ENCODE measurements at places on chromosomes 6 and 20. TPM values are rescaled to one million over a fixed set of nuclear protein-coding genes. Genes with fewer than 3 reads are reported as not detected.

GRCh38 chr20:21063276-21063675 is 42.9 kb downstream of the LINC00237 start:
- no peak for DNase-seq

- no peak for DNase-seq
Measured at GRCh38 chr6:80438772-80439171, 332.3 kb downstream of the BCKDHB start.

DNA sequence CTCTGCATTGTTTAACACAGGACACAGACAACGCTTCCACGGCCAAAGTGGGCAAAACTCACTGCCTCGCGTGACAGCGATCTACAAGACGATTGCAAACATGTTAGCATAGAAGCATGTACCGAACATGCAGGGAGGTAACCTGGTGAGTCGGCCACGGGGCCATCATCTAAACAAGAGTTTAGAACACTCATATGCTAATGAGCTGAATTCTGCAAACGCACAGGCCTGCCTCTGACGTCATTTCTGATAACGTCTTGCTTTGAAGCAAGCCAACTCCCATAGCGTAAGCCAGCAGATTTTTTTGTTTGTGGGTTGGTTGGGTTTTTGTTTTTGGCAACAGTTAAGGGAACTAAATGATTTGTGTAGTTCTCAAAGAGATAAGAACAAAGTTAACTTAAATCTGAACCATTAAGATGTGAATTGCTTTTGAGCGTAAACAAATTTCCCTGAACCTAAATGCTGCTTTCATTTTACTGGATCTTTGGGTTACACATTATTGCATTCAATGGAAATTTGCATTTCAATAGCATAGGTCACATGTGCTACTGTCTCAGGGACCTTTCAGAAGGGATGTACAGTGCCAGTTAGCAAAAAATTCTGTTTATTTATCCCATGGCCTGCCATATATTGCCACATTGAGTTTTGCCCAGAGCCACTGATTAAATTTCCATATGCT is 184.5 kb upstream of the PDE10A start:
- no peak for DNase-seq

The CRISP3 gene
- total RNA-seq = 1.1 TPM

The NKX2-4 gene
- total RNA-seq = not detected

All from thymus (tissue), 14 donors.